T-cell (primary cell): ENCODE measurements at places on chromosomes 11 and 22.
A peak's percentile ranks its signal among the peaks of the same experiment; 100 is the strongest.

- DNase-seq = no peak
- H3K27me3 ChIP-seq = peaks cover 5% of the 10 kb centered on the region
- H3K27ac ChIP-seq = no peak overlapping the region
- no peaks in the 10 kb centered on the region for H3K36me3 ChIP-seq
Observed at GRCh38 chr11:10550503-10551289, 9.7 kb upstream of the RNF141 start.

- no peak for DNase-seq
- peaks cover 75% of the 10 kb centered on the region for H3K4me1 ChIP-seq
- peaks cover 3% of the 10 kb centered on the region for H3K36me3 ChIP-seq
- no peak overlapping the region for H3K4me3 ChIP-seq
- no peaks in the 10 kb centered on the region for H3K27me3 ChIP-seq
- H3K27ac ChIP-seq = peak overlapping the region; percentile 52
Observed at GRCh38 chr11:85750646-85751045, 60.3 kb downstream of the SYTL2 start.

DNA sequence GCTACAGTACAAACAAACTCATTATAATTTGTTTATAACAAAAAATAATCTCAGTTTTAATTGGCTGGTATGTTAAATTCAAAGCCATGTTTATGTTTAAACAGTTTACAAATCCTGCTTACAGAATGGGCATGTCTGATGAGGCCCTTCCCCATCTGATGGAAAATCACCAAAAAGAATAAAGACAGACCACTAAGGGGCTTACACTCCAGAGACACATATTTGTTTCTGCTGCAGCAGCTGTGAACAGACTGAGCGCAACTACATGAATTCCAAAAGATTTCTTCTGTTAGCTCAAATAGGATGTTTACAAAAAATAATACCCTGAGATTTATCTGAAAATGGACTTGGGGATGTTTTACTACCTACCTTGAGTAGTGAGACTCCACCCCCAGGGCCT is 174.7 kb upstream of the PITPNB start:
- DNase-seq = no peak
- no peaks in the 10 kb centered on the region for H3K4me1 ChIP-seq
- no peak overlapping the region for H3K27ac ChIP-seq
- H3K36me3 ChIP-seq = no peaks in the 10 kb centered on the region

- DNase-seq = no peak
- no peaks in the 10 kb centered on the region for H3K4me1 ChIP-seq
- H3K36me3 ChIP-seq = no peaks in the 10 kb centered on the region
- no peak overlapping the region for H3K4me3 ChIP-seq
- no peaks in the 10 kb centered on the region for H3K27me3 ChIP-seq
Observed at GRCh38 chr11:1557904-1558774, 13.9 kb downstream of the DUSP8 start.

- no peak overlapping the region for H3K4me3 ChIP-seq
- DNase-seq = no peak
- no peaks in the 10 kb centered on the region for H3K36me3 ChIP-seq
- H3K4me1 ChIP-seq = no peaks in the 10 kb centered on the region
Observed at GRCh38 chr11:74276581-74276980, 34.9 kb downstream of the P4HA3 start.

GRCh38 chr11:104738918-104739317 is 159.3 kb downstream of the CASP12 start:
- H3K4me1 ChIP-seq = no peaks in the 10 kb centered on the region
- H3K4me3 ChIP-seq = no peak overlapping the region
- H3K36me3 ChIP-seq = no peaks in the 10 kb centered on the region
- H3K27me3 ChIP-seq = no peaks in the 10 kb centered on the region
- no peak overlapping the region for H3K27ac ChIP-seq
